Activated CD4-positive, alpha-beta memory T cell treated with anti-CD3 and anti-CD28 coated beads for 36 hours (primary cell): ENCODE measurements at places on chromosomes 6 and 20. TPM values are rescaled to one million over a fixed set of nuclear protein-coding genes. Genes with fewer than 3 reads are reported as not detected.

GRCh38 chr6:114144887-114145851 is 174.2 kb upstream of the HDAC2 start:
- DNase-seq = no peak

DNA sequence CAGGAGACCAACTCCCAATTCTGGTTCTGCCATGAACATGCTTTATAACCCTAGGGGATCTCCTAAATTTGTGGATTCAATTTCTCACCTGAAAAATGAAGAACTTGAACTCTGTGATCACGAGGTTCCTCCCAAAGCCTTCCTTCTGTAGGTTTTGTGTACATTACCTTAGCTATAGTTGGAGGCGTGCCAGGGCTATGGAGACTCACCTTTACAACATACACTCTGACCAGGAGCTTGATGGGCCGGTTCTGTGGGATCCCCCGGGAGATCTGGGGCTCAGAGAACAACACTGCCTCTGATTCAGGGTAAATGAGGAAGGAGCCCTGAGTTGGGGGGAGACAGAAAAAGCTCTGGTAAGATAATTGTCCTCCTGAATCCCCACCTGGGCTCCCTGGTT is 34.1 kb downstream of the ERGIC3 start:
- DNase-seq = no peak

GRCh38 chr20:41029150-41029901 is 704 bp downstream of the TOP1 start:
- peak; percentile 46 for DNase-seq

GRCh38 chr20:41510847-41511450 is 107.2 kb downstream of the CHD6 start:
- DNase-seq = no peak

DNA sequence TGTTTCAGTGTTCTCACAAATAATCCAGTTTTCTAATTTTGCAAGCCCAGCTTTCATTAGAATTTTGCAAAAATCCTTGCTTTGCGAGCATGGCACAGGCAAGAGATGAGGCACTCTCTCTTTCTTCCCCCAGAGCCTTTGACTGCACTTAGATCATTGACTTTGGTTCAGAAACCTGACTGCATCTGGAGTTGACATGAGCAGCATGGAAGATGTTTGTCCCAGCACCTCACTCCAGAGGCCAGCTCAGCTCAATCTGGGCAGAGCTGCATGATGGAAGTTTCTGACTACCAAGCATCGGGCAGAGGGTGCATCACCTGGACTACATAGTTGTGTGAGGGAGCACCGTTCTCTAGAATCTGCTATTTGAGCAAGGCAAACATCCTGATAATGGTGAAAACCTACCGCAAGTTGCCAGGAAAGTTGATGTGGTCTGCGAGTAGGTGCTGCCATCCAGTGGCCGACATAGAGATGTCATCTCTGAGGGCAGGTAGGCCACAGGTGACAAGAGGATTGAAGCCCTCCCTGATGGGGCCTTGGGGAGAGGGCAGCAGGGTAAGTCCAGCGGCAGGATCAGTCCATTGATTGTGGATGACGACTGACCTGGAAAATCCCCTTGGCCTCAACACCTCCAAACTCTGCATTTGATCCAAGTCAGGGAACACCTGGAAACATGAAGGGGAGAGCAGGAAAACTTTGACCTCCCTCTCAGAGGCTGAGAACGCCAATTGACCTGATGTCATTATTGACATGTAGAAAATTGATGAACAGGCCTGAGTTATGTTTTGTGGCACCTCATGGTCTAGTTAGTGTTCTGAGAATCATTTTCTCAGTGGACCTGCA is 3.8 kb upstream of the LPA start:
- peak; percentile 61 for DNase-seq

GRCh38 chr6:167558246-167559177 is 233.6 kb downstream of the TTLL2 start:
- DNase-seq = no peak

- DNase-seq = no peak
Observed at GRCh38 chr6:13354331-13355042, 26.1 kb upstream of the TBC1D7 start.

DNA sequence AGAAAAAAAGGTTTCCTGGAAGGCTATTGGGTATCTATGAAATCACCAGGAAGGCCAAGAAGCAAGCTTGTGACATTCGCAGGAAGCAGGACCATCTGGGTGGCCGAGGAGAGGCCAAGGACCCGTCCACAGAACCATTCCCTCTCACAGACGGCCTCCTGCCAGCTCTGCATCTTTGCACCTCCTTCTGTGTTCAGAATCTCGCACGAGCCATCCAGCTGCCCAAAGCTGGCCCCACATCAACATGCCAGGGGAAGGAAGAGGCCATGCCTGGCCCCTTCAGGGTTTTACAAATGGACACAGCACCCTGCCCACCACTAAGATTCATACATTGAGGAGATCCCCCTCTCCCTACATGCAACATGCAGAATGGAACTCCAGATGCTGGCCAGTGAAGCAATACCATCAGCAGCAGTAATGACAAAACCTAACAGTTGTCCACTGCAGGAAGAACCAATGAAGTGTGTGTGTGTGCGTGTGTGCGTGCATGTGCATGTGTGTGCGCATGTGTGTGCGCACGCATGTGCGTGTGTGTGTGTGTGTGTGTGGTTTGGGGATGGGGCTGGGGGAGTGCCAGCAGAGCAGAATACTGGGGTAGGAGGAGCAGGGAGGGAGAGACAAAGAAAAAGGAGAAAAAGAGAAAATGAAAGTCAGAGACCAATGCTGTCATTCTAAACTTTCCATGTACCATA is 184.2 kb upstream of the FOXQ1 start:
- no peak for DNase-seq

DNA sequence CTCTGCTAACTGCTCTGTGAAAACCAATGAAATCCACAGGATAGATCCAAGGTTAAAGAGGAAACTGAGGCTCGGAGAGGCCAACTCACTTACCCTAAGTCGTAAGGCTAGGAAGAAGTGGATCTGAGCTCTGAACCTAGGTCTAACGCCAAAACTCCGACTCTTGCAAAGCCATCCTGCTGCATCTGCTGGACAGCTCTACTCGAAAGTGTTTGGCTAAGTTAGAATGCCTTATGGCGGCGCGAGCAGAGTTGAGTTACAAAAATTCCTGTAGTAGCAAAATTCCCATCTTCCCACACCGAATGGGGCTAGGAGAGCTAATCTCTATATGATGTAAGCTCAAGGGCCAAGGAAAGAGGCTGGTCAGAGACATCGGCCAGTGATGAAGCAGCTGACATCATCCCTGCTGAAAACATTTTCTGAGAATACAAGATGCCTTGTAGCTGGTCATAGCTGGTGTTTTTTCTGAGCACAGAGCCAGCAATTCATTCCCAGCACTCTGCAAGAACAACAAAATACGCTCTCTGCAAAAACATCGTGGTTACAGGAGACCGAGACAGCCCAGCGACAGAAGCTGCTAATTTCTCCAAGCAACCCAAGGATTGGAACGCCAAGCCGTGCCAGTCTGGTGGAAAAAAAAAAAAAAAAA is 1.8 kb downstream of the SPATA2 start:
- DNase-seq = no peak

DNA sequence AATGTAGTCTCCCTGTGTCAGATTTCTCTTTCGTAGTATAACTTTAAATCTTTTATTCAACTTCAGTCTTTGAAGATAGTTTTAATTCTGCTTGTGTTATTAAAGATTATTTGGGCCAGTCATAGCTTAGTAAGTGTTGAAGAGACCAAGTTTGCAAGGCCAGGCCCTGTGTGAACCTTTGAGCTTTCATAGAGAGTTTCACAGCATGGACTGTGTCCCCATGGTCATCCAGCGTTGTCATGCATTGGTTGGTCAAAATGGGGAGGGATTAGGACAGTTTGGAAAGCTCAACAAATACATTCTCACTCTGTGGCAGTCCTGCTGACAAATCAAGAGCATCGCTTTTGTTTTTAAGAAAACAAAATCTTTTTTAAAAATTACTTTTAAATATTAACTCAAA is 74.6 kb upstream of the FAM83B start:
- no peak for DNase-seq

GRCh38 chr6:125094563-125094962 is 59.0 kb upstream of the TPD52L1 start:
- DNase-seq = no peak

GRCh38 chr6:147173140-147173539 is 31.1 kb upstream of the STXBP5 start:
- no peak for DNase-seq

GRCh38 chr6:39054577-39055142 is 6.1 kb downstream of the GLP1R start:
- no peak for DNase-seq

DNA sequence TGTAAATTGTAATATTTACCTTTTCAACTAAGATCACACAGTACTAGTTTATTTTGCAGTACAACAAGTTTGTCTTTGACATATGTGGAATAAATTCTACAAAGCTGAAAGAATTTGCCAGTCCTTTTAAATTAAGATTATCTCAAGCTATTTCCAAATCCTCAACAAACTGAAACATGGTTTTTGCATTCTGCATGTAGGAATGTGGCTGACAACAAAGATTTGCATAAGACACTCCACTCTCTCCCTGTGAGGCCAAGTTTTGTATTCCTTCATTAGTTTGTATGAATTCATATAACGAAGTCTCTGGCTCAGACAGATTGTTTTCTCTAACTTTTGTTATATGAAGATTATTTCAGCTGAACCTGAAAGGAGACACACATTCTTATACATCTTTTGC is 124.1 kb upstream of the THEMIS start:
- no peak for DNase-seq

- DNase-seq = no peak
Observed at GRCh38 chr6:98366371-98366770, 468.0 kb upstream of the POU3F2 start.

DNA sequence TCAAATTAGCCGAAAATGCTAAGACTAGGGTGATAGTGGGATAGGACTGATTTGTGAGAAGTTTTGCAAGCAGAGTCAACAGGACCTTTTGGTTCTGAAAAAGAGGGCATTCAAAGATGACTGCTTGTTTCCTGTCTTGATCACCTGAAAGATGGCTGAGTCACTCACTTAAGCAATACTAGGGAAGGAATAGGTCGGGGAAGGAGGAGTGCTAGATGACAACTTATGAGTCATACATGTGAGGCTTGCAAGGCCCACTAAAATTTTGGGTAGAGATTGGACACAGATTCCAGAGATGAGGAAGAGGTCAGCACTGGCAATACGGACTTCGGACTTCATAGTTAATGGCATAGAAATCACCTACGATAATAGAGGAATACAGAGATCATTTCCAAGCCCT is 89.2 kb downstream of the FAM83B start:
- DNase-seq = no peak

DNA sequence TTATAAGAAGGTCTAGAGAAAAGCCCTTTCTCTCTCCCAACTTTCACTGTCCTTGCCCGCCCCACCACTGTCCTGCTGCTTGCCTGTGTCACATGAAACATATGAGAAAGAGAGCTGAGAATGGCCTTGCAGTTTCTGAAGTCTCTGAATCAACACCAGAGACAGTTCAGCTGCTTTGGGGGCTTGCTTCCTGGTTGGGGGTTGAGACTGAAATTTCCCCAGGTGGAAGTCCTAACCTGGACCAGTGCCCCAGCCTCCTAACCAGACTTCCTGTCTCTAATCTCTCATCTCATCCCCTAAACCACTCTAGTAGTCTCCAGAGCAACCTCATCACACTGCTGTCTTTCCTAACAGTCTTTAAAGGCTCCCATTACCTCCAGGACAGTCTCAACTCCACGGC is 10.7 kb downstream of the TRAM2 start:
- DNase-seq = no peak

GRCh38 chr6:36177166-36177565 is 19.4 kb upstream of the BRPF3 start:
- DNase-seq = peak; percentile 49

DNA sequence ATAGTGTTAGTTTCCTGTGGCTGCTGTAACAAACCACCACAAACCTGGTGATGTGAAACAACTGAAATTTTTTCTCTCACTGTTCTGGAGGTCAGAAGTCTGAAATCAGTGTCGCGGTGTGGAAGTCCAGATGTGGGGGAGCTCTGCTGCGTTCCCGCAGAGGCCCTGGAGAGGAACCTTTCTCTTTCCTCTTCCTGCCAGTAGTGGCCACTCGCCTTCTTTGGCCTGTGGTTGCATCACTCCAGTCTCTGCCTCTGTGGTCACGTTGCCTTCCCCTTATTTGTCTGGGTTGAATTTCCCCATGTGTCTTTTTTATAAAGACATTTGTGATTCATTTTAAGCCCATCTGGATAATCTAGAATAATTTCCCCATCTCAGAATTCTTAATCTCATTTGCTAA is 295.5 kb upstream of the FLRT3 start:
- no peak for DNase-seq

DNA sequence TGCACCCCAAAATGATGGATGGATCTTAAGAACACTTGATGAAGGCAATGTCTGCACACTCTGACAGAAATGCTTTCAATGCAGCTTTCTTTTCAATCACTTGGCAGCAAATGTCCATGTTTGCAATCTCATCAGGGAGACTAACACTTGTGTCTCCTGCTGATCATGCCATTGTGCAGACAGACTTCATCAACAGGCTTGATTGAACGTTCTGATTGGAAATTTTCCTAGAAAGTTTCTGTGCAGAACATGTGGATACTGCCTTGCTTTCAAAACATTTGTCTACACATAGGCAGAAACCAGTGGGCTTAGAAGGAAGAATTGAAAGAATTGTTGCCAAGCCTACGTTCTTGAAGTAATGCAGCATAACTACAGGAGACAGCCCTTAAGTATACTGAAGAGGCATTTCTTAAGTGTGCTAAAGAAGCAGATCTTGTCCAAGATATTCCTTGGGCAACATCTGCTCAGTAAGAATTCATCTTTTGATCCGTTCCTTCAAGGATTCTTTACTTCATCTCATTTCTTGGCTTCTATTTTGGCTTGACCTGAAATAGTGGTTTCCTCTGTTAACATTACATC is 120.4 kb upstream of the PLCB4 start:
- DNase-seq = no peak

Gene CLIC5
- total RNA-seq = 8.5 TPM

Gene LINC00237
- total RNA-seq = not detected

Gene NHLRC1
- total RNA-seq = 0.10 TPM

Gene CCM2L
- not detected for total RNA-seq

Gene TMEM74B
- 0.63 TPM for total RNA-seq

Gene CDSN
- not detected for total RNA-seq

Gene STK38
- 27.5 TPM for total RNA-seq

Gene DEFB124
- not detected for total RNA-seq

Gene PLEKHG1
- total RNA-seq = 6.7 TPM

Gene MACROD2
- not detected for total RNA-seq

Gene EDN1
- total RNA-seq = not detected

Gene PTGIS
- total RNA-seq = 1.8 TPM

Gene ADAM33
- not detected for total RNA-seq

Gene F13A1
- not detected for total RNA-seq
